ENCODE measurements at places on chromosomes 11 and 22.

DNA sequence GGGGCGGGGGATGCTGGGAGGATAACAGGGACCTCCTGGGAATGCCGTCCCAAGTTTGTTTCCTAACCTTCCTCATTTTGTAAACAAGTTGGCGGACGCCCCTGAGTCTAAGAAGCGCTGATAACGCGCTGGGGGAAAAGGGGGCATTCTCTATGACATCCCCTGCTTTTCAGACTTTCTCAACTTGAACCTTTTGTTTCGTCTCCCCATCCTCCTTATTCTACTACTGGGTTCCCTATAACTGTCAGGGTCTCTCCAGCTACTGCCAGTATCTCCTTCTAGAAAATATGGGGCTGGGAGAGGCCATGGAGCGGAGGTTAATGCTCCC, 654 bp downstream of the TMEM86A start:
- DNase-seq, result no peak

GRCh38 chr11:10784232-10785145, 24.2 kb downstream of the EIF4G2 start:
- DNase-seq, result no peak

- no peak for DNase-seq
Measured at GRCh38 chr22:44646141-44646540, 55.9 kb upstream of the PRR5 start.

- no peak for DNase-seq
Measured at GRCh38 chr11:20243974-20244373, 83.7 kb upstream of the DBX1 start.

- no peak for DNase-seq
Measured at GRCh38 chr11:72231396-72232259, 7.1 kb downstream of the INPPL1 start.

DNA sequence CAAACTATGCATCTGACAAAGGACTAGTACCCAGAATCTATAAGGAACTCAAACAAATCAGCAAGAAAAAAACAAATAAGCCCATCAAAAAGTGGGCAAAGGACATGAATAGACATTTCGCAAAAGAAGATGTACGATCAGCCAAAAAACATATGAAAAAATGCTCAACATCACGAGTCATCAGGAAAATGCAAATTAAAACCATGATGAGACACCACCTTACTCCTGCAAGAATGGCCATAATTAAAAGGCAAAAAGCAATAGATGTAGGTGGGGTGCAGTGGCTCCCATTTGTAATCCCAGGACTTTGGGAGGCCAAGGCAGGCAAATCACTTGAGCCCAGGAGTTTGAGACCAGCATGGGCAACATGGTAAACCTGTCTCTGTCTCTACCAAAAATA, 10.4 kb upstream of the OR10V1 start:
- no peak for DNase-seq

DNA sequence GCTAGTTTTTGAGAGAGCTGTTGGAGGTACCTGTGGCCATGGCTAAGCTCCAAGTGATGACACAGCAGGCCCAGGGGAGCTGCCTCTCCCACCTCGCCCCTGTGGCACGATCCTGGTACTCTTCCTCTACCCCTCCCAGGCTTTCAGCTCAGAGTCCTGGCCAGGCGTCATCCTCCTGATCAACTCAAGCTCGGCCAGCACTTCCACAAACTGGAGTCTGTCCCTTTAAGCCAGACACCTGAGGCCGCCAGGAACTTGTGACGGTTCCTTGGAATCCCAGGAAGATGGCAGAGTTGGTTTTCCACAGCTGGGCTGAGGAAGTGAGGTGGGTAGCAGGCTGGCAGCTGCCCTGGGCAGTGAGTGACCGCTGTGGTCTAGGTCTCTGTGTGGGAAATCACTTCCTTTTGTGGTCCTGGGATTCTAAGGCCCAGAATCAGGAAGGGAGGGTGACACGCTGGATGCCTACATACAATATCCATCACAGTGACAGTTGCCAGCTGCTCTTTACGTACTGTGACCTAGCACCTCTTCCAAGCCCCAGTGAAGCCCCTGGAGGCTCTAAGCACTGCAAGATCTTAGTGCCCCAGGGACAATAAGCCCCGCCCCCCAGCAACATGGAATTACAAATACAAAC, 3.2 kb upstream of the CST6 start:
- no peak for DNase-seq

- DNase-seq, result no peak
Measured at GRCh38 chr11:86637988-86638387, 34.4 kb downstream of the ME3 start.

GRCh38 chr11:45344028-45344427, 57.9 kb upstream of the SYT13 start:
- DNase-seq, result no peak

DNA sequence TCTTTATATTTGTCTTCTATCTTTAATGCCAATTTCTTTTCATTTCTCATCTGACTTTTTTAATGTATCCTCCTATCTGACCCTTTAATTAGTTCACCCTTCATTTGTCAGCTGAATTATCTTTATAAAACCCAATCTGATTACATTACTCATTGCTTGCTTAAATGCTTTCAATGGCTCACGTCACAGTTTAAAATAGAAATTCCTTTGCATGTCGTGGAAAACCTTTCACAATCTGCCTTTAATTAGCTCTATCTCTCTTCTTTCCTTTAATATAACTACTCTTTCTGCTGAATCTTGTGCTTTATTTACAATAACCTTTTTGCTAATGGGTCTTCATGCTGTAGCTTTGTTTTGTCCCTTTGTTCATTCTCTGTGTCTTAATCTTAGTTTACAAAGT, 125.7 kb downstream of the DYNC2H1 start:
- no peak for DNase-seq

Data from RKO (cell line).